ENCODE measurements at places on chromosomes 2 and 18.

GRCh38 chr2:15976354-15976753 is 36.0 kb downstream of the MYCN start:
- DNase-seq: no peak

- DNase-seq: no peak
These were observed 20.6 kb downstream of the TRIB2 start for GRCh38 chr2:12737297-12737696.

DNA sequence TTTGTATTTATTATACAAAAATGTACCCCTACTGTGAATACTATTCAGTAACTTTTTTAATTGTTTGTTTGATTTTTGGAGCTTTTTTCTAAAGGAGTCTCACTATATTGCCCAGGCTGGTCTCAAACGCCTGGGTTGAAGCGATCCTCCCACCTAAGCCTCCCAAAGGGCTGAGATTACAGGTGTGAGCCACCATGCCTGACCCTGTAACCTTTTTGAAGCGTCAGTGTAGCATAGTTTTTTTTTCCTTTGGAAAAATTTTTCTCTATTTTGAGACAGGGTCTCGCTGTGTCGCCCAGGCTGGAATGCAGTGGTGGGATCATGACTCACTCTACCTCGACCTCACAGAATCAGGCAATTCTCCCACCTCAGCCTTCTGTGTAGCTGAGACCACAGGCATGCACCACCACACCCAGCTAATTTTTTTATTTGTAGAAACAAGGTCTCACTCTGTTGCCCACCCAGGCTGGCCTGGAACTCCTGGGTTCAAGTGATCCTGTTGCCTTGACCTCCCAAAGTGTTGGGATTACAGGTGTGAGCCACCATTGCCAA is 2.0 kb downstream of the GMCL1 start:
- no peak for DNase-seq

DNA sequence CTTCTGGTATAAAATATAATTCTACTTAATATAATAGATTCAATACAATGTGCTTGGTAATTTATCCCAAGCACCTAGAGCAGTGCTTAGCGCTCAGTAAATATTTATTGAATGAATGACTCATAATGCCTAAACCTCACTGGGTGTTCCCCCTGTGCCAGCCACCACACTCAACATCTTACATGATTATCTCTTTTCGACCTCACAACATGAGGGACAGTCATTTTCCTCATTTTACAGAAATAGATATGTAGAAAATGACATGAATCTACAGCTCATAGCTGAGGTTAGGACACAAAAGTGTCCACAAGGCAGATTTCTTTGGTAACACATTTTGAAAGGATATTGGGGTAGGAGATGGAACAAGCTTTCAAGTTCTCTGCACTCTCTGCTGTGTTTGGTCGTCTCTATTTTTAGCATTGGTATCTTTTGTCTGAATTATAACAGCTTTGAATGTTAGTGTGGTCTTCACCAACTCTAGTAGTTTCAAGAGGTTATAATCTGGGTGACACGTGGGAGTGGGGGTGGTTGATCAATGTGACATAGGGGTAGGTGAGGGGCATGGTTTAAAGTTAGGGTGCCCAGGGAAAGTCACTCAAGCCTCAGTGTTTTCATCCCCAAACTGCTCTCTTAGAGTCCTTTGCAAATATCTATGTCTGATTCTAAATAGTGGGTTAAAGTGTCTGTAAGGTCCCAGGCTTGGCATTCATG is 9.8 kb downstream of the MYOM1 start:
- no peak for DNase-seq

DNA sequence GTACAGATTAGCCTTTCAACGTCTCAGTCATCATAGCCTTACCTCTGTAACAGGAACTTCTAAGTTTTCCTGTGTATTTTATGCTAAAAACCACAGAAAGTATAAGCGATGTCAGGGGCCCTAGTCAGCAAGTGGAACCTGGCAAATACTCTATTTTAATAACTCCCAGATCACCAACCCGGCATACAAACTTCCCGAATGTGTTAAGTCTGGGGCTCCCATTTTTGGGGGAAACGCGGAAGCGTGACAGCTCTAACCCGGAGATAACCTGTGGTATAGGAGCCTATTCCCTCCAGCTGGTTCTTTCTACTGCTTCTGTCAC is 574 bp downstream of the NIFK start:
- DNase-seq: no peak

DNA sequence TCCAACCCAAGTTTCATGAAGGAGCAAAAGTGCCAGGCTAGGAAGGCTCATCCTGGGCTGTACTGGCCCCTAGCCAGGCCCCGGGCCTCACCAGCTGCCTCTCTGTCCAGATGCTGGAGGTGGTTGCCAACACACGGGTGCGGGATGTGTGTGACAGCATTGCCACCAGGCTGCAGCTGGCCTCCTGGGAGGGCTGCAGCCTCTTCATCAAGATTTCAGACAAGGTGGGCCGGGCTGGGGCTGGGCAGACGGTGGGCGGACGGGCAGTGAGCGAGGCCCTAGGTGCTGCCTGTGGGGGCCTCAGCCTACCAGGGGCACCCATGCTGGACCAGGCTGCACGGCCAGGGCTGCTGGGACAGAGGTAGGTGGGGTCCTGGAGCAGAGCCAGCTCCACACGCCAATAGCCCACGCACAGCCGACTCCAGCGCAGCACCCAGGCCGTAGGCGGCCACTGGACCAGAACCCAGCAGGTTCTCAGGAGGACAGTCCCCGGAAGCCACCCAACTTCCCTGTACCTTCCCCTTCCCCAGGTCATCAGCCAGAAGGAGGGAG is 11.8 kb upstream of the GPR17 start:
- no peak for DNase-seq

- DNase-seq: no peak
These were observed 359.3 kb downstream of the KIAA1328 start for GRCh38 chr18:37188016-37188791.

DNA sequence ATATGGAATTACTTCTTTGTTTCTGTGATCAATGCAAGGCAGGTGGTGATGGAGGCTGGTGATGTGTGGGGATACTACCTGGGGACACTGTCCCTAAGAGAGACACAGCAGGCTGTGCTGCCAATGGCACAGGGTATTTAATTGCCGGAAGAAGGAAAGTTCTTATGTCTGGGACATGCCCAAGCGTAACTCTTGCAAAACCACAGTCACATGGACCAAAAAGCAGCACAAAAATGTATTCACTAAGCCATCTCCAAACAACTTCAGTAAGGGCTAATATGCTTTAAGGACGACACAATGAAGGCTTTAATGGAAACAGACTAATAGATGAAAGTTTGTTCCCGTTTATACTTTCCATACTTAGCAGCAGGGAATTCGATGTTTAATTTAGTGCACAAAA is 49.7 kb upstream of the AP1S3 start:
- DNase-seq: no peak

Data from naive thymus-derived CD8-positive, alpha-beta T cell (primary cell).